ENCODE measurements at places on chromosomes 16 and 17. TPM values are rescaled to one million over a fixed set of nuclear protein-coding genes. Genes with fewer than 3 reads are reported as not detected.

- no peak overlapping the region for H3K27ac ChIP-seq
- peaks cover 3% of the 10 kb centered on the region for H3K36me3 ChIP-seq
- no peak overlapping the region for H3K4me3 ChIP-seq
- DNase-seq, result no peak
- H3K4me1 ChIP-seq, result peaks cover 11% of the 10 kb centered on the region
Measured at GRCh38 chr17:30112794-30113193, 3.8 kb upstream of the NSRP1 start.

GRCh38 chr16:89052191-89052889 is 41.3 kb upstream of the ACSF3 start:
- H3K27ac ChIP-seq, result no peak overlapping the region
- H3K36me3 ChIP-seq, result no peaks in the 10 kb centered on the region
- peak overlapping the region; percentile 63 for H3K4me3 ChIP-seq
- peaks cover 1% of the 10 kb centered on the region for H3K27me3 ChIP-seq

DNA sequence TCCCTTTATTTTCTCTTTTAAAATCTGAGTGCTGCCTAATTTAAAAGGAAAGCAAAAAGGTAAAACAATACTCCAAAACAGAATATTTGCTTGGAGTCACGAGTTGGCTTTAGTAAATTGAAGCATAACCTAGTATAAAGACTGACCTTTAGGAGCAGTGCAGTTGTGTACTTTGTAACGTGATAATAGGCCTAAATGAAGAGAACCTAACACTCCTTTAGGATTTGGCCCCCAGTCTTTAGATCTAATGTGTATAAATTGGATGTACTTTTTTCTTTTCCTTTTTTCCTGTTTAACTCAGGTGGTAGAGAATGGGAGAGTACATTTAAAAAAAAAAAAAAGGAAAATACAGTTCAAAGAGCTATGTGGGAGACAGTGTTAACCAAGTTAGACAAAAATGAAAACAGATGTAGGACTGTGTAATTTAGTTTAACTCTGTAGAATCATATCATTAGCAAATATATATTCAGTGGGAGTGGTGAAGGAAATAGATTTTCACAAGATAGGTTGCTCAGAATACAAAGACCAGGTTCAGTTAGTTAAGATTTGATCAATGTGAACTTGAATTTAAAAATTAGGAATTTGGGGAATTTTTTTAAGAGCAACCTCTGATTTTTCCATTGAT is 16.8 kb downstream of the CPD start:
- peaks cover 18% of the 10 kb centered on the region for H3K4me1 ChIP-seq
- H3K27me3 ChIP-seq, result no peaks in the 10 kb centered on the region
- peaks cover 8% of the 10 kb centered on the region for H3K36me3 ChIP-seq

GRCh38 chr17:81035521-81036196 is 708 bp downstream of the BAIAP2 start:
- H3K27me3 ChIP-seq, result peaks cover 13% of the 10 kb centered on the region
- H3K4me3 ChIP-seq, result peak overlapping the region; percentile 68
- peak; percentile 22 for DNase-seq

- peak overlapping the region; percentile 87 for H3K4me3 ChIP-seq
- no peaks in the 10 kb centered on the region for H3K27me3 ChIP-seq
- H3K36me3 ChIP-seq, result peaks cover 32% of the 10 kb centered on the region
- peaks cover 62% of the 10 kb centered on the region for H3K4me1 ChIP-seq
Measured at GRCh38 chr17:32488604-32489180, 1.9 kb downstream of the CDK5R1 start.

CCDC43 gene
- 26.4 TPM for total RNA-seq

- no peak for DNase-seq
- H3K4me3 ChIP-seq, result no peak overlapping the region
- H3K27ac ChIP-seq, result no peak overlapping the region
Measured at GRCh38 chr17:28018439-28019070, 23.9 kb upstream of the NLK start.

- H3K27ac ChIP-seq, result no peak overlapping the region
- no peak for DNase-seq
- no peaks in the 10 kb centered on the region for H3K27me3 ChIP-seq
- H3K4me1 ChIP-seq, result no peaks in the 10 kb centered on the region
- no peaks in the 10 kb centered on the region for H3K36me3 ChIP-seq
Measured at GRCh38 chr17:20141198-20141972, 132.2 kb downstream of the SPECC1 start.

- no peak overlapping the region for H3K4me3 ChIP-seq
- H3K27me3 ChIP-seq, result no peaks in the 10 kb centered on the region
- H3K27ac ChIP-seq, result no peak overlapping the region
- no peak for DNase-seq
- peaks cover 33% of the 10 kb centered on the region for H3K4me1 ChIP-seq
Measured at GRCh38 chr16:22210285-22210684, 4.2 kb downstream of the EEF2K start.

DNA sequence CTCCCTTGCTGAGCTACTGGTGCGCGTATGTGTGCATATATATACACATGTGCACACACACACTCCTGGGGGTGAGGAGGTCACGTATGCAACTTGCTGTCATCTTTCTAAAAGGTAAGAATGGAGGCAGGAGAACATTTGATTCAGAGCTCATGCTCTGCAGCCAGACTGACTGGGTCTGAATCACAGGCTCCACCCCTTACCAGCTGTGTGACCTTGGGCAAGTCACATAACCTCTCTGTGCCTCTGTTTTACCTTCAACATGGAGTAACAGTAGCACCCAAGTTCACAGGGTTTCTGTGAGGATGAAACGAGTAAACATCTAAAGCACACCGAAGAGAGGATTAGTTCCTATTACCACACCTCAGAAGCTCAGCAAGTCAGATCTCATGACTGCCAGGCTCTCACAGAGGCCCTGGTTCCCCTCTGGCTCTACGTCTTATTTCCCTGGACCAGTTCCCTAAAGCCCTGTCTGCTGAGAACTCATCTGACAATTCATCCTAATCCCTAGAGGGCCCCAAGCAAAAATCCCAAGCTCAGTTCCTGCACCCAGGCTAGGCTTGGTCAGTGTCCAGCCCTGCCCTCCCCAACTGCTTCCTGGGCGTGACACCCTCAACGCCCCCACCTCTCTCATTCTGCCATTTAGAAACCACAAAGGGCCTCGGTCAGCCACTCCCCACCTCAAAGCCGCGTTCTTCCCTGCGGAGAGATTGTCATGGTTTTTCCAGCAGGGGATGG is 28.7 kb downstream of the ABR start:
- no peak overlapping the region for H3K4me3 ChIP-seq
- H3K27ac ChIP-seq, result no peak overlapping the region
- no peaks in the 10 kb centered on the region for H3K4me1 ChIP-seq
- no peak for DNase-seq
- no peaks in the 10 kb centered on the region for H3K27me3 ChIP-seq

KRTAP4-5 gene
- total RNA-seq, result not detected

- no peak for DNase-seq
- H3K27me3 ChIP-seq, result no peaks in the 10 kb centered on the region
- no peak overlapping the region for H3K27ac ChIP-seq
- H3K4me1 ChIP-seq, result peaks cover 33% of the 10 kb centered on the region
- H3K4me3 ChIP-seq, result no peak overlapping the region
- H3K36me3 ChIP-seq, result peaks cover 2% of the 10 kb centered on the region
Measured at GRCh38 chr16:69581297-69581696, 15.5 kb downstream of the NFAT5 start.

SPATA32 gene
- not detected for total RNA-seq

DNA sequence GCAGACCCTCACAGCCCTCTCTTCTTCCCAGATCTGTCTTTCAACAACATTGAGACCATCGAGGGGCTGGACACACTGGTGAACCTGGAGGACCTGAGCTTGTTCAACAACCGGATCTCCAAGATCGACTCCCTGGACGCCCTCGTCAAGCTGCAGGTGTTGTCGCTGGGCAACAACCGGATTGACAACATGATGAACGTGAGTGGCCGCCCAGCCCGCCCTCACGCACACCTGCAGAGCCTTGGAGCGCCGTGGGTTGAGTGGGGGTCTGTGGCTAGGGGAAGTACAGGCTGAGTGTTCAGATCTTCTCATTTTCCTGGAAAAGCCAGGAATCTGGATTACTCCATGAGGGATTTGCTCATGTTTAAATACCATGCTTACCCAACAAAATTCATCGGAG is 15.2 kb downstream of the DRC3 start:
- no peaks in the 10 kb centered on the region for H3K4me1 ChIP-seq
- no peaks in the 10 kb centered on the region for H3K36me3 ChIP-seq
- no peak for DNase-seq
- no peak overlapping the region for H3K4me3 ChIP-seq
- H3K27ac ChIP-seq, result no peak overlapping the region

RAMP2 gene
- total RNA-seq, result not detected

DNA sequence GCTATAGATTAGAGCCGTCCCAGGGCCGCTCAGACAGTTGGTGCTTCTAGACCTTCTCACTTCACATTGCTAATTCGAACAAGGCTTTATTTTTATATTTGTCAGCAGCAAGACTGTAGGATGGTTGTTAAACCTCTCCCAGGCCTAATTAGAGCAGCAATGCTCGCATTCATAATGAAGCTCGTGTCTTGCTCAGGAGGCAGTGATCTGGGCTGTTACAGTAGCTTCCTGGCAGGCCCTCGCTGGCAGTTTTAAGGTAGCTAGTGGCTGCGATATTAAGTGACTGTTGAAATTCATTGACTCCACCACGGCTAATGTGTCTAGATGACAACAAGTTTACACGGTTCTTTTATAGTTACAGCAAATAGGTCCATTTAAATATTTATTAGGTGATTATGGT is 23.2 kb upstream of the ANKFN1 start:
- H3K4me1 ChIP-seq, result no peaks in the 10 kb centered on the region
- H3K4me3 ChIP-seq, result no peak overlapping the region
- peaks cover 8% of the 10 kb centered on the region for H3K27me3 ChIP-seq
- no peak overlapping the region for H3K27ac ChIP-seq

- peak overlapping the region; percentile 81 for H3K4me3 ChIP-seq
- H3K36me3 ChIP-seq, result peaks cover 15% of the 10 kb centered on the region
- peaks cover 34% of the 10 kb centered on the region for H3K4me1 ChIP-seq
Measured at GRCh38 chr16:30395992-30396585, 869 bp downstream of the ZNF48 start.

DNA sequence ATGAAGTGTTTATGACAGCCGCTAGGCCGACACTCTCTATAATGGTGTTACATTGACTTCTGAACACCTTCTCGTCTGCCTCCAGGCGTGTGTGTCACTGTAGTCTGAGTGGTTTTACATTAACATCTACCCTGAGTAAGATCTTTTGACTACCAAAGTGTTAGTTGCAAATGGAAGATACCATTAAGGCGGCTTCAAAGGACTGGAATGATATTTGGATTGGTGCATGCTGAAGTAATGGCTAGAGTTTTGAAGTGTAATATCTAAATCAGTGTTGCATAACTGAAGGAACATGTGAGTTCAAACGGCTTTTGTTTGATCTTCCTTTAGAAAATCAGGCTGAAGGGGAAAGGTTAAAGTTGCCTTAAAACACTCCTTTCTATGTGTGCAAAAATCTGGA is 52.2 kb downstream of the BCAS3 start:
- no peak overlapping the region for H3K4me3 ChIP-seq
- peaks cover 9% of the 10 kb centered on the region for H3K4me1 ChIP-seq
- H3K27ac ChIP-seq, result no peak overlapping the region
- no peak for DNase-seq

FLYWCH1 gene
- total RNA-seq, result 52.2 TPM

DNA sequence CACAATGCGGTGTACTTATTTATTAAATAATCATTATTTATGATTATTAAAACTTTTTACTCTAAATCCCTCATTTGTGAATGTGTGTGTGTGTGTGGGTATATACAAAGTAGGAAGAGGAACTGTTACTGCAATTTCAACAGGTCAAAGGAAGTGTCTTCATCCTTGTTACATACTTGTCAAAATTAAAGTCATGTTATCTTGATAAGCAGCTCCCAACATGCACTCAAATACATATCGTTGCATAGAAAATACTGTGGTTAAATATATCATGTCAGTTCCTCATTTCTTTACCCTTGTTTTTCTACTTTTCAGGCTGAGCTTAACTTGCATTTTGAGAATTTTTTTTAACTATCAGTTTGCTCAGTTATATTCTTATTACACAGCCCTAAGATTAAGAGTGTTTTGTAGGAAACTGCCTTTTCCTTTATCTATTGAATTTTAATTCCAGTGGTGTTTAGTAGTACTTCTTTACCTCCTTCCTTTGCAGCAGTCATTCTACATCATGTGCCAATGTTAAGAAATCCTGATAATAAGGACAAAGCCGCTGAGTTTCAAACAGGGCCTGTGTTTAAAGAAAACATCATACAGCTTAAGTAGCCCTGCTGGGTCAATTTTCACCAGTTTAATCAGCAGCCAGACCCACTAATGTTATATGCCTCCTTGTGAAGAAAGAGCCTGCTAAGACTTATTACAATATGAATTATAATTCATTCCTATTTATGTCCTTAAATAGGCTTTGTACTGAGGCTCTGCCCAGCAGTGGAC is 7.2 kb downstream of the EFCAB5 start:
- no peak overlapping the region for H3K27ac ChIP-seq
- peaks cover 1% of the 10 kb centered on the region for H3K36me3 ChIP-seq
- H3K4me1 ChIP-seq, result no peaks in the 10 kb centered on the region

DNA sequence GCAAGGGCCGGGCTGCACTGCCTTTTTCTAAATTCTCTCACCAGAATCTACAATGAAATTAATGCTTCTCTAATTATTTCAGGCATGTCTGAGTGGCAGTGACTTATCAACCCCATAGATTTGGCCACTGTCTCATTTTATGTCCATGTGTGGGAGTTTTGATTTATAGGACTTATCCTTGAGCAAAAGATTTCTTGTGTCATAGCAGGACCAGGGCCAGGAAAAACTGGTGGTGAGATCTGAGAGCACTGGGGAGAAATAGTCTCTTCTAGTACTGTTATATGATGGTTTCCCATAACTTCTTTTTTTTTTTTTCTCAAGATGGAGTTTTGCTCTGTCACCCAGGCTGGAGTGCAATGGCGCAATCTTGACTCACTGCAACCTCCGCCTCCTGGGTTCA is 1.5 kb upstream of the KRT23 start:
- DNase-seq, result no peak
- peaks cover 10% of the 10 kb centered on the region for H3K27me3 ChIP-seq
- H3K36me3 ChIP-seq, result no peaks in the 10 kb centered on the region
- H3K4me1 ChIP-seq, result no peaks in the 10 kb centered on the region
- no peak overlapping the region for H3K27ac ChIP-seq
- no peak overlapping the region for H3K4me3 ChIP-seq

KRT36 gene
- not detected for total RNA-seq

- no peak overlapping the region for H3K27ac ChIP-seq
- H3K36me3 ChIP-seq, result peaks cover 5% of the 10 kb centered on the region
- no peak for DNase-seq
- no peaks in the 10 kb centered on the region for H3K4me1 ChIP-seq
- no peaks in the 10 kb centered on the region for H3K27me3 ChIP-seq
- no peak overlapping the region for H3K4me3 ChIP-seq
Measured at GRCh38 chr16:57750796-57751538, 15.4 kb downstream of the KATNB1 start.

DNA sequence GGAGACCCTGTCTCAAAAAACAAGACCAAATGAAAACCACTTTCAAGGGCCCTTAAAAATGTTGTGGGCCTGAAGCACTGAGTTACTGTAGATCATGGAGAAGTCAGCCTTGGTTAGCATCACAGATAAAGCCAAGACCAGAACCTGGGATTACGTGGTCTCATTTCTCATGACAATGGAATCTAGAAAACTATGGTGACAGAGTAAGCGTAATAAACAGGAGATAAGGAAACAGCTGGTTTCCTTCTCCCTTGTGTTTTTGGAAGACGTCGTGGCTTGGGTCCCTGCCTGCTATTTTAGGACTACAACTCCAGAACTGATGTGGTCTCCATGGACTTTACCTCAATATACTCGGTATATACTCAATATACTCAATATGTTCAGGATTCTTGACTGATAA is 180.7 kb upstream of the ZFHX3 start:
- no peaks in the 10 kb centered on the region for H3K4me1 ChIP-seq
- no peaks in the 10 kb centered on the region for H3K27me3 ChIP-seq
- DNase-seq, result no peak
- no peak overlapping the region for H3K27ac ChIP-seq
